ENCODE measurements at places on chromosomes 4 and X. TPM values are rescaled to one million over a fixed set of nuclear protein-coding genes. Genes with fewer than 3 reads are reported as not detected.

The PPP1R2C gene
- total RNA-seq: not detected

The CXorf65 gene
- total RNA-seq: not detected

The CXCL11 gene
- total RNA-seq: not detected

The DCAF12L2 gene
- total RNA-seq: 0.25 TPM

The FAM184B gene
- not detected for total RNA-seq

The XAGE2 gene
- not detected for total RNA-seq

The ARHGAP24 gene
- total RNA-seq: 42.0 TPM

The TEC gene
- total RNA-seq: 1.5 TPM

The ADH1A gene
- 1.3 TPM for total RNA-seq

The FATE1 gene
- total RNA-seq: not detected

DNA sequence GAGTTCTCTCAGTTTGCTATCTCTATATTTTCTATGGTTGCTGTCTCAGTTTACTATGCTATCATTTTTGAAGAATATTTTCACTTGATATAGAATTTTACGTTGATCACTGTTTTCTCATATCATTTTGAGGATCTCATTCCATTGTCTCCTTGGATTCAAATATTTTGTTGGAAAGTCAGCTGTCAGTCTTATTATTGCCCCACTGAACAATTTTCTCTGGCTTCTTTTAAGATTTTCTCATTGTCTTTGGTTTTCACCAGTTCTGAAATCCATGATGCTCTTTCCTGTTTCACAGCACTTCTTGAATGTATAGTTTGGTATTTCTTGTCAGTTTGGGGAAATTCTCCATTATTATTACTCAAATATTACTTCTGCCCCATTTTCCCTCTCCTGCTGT, 81.1 kb downstream of the ENPP6 start:
- no peak for DNase-seq

DNA sequence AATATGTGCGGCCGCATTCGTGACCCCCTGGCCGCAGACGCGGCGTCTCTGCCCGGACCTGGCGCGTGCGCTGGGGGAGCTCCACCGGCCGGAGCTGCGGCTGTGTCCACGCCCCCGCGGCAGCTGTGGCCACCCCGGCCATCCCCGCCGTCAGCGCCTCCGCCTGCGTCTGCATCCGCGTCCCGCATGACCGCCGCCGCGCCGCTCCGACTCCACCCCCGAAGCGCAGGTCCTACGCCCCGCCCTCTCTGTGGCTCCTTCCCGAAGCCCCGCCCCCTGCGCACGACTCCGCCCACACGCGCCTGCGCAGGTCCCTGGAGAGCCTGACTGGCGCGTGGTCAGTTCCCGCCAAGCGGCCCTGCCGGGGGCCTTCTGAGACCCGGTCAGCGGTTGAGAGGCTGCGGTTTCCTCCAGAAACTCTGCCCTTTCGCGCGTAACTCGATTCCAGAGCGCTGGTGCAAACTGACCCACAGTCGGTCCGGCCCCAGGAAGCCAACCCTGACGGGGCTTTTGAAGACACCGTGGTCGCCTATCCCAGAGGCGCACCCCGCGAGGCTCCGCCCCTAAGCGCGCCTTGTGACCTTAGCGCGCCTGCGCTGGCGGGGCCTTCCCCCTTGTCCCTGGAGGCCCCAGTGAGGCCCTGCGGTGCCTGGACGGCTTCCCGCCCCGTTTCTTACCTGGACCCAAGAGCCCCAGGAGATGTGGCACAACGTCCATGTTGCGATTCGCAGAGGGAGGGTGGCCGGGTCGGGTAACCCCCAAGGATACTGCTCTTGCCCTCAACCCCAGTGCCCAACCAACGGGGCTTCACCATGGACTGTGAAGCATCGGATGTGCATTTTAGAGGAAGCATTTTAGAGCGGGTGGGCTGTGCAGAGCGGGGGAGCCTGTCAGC, at the start of gene LAGE3:
Gene LAGE3, minus strand, starts transcription at position 554 of the 895 bp plus-strand sequence. Its CDS starts 366 bp downstream, at position 188.
- DNase-seq: peak; percentile 97

DNA sequence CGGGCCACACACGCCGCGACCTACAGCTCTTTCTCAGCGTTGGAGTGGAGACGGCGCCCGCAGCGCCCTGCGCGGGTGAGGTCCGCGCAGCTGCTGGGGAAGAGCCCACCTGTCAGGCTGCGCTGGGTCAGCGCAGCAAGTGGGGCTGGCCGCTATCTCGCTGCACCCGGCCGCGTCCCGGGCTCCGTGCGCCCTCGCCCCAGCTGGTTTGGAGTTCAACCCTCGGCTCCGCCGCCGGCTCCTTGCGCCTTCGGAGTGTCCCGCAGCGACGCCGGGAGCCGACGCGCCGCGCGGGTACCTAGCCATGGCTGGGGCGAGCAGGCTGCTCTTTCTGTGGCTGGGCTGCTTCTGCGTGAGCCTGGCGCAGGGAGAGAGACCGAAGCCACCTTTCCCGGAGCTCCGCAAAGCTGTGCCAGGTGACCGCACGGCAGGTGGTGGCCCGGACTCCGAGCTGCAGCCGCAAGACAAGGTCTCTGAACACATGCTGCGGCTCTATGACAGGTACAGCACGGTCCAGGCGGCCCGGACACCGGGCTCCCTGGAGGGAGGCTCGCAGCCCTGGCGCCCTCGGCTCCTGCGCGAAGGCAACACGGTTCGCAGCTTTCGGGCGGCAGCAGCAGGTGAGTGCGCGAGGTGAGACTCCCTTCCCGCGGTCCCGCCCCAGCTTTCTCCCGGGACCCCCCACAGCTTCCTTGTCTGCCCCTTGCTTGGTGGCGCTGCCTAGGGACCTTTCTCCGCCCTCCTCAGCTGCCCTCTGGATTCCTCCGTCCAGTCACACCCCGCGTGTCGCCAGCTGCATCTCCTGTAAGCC, 678 bp downstream of the BMP3 start:
- DNase-seq: peak; percentile 45

DNA sequence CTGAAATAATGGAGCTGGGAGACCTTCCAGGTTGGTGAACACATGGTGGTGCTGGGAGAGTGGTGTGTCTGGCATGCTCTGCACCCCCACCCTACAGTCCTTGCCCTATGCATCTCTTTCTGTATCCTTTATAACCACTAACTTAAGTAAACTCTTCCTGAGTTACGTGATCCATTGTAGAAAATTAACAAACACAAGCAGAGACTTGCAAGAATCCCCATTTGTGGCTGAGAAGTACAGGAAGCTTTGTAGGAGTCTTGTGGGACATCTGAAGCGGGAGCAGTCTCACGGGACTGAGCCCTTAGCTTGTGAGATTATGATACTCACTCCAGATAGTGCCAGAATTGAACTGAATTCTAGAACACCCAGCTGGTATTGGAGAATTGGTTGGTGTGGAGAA, 14.3 kb upstream of the FAM13A start:
- no peak for DNase-seq

DNA sequence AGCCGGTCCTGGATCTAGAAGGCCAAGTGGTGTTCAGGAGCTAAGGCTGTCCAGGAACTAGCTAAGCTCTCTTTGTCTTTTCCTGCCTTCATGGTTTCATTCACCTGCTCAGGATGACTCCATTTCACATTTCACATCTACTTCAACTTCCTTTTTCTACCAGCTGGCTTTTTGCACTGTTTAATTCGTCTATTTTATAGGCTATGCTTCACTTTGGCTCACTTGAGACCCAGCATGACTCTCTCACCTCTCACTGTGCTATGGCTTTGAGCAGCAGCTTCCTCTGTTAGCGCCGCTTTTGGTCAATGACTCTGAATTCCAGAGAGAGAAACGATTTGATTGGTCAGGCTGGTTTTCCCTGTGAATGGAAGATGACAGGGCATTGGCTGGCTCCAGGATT, 213.5 kb upstream of the CLNK start:
- no peak for DNase-seq

DNA sequence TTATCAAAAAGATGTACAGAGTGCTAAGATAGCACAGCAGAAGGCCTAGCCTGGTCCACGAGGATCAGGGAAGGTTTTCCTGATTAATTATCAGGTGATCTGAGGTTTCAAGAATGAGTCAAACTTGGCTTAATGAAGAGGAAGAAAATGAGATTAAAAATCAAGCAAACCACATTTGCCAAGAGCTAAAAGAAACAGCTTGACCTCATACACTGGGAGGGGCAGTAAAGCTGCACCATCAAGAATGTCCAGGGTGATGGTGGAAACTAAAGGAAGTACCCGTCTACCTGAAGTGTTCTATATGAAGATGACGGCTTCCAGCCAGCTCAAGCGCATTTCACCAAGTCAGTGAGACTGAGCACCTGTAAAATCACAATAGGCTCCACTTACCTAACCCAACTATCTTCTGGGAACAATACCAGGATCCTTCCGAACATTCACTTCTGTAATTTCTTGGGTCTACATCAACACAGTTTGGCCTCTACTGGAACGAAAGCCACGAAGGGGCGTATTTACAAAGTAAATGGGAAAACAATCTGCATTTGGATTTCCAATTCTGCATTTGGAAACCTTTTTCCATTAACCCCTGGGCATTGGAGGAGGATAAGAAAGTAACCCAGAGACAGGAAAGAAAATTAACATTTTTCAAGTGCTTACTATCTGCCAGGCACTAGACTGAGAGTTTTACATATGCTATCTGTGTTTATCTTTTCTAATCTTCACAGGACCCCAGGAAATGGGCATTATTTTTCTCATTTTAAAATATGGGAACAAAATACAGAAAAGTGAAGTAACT, 114.0 kb upstream of the DCLK2 start:
- no peak for DNase-seq

GRCh38 chr4:81913427-81913879, 441.7 kb upstream of the RASGEF1B start:
- peak; percentile 42 for DNase-seq

- peak; percentile 39 for DNase-seq
Measured at GRCh38 chr4:91127831-91128230, 1000.6 kb downstream of the CCSER1 start.

- DNase-seq: no peak
Measured at GRCh38 chr4:6898763-6899162, 10.9 kb upstream of the TBC1D14 start.

DNA sequence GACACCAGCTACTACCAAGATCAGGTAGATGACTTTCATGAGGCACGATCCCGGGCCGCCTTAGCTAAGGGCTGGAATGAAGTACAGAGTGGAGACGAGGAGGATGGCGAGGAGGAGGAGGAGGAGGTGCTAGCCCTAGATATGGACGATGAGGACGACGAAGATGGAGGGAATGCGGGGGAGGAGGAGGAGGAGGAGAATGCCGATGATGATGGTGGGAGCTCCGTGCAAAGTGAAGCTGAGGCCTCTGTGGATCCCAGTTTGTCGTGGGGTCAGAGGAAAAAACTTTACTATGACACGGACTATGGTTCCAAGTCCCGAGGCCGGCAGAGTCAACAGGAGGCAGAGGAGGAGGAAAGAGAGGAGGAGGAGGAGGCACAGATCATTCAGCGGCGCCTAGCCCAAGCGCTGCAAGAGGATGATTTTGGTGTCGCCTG, 481 bp downstream of the UTP3 start:
- DNase-seq: no peak

- peak; percentile 35 for DNase-seq
Measured at GRCh38 chr4:88706574-88706973, 8.9 kb upstream of the NAP1L5 start.

DNA sequence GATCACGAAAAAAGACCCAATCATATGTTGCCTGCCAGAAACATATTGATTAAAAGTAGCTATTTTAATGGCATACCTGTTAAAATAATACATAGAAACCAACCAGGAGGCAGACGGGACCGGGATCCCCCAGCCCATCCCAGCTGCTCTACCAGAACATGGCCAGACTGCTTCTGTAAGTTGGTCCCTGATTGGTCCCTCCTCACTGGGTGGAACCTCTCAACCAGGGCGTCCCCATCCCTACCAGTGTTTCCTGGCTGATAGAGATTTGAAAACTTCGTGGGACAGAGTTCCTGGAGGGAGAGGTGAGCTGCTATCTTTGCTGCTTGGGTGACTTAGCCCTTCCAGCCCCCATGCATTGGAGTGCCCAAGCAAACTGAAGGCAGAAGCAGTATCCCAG, 256.2 kb downstream of the TRAM1L1 start:
- DNase-seq: no peak

DNA sequence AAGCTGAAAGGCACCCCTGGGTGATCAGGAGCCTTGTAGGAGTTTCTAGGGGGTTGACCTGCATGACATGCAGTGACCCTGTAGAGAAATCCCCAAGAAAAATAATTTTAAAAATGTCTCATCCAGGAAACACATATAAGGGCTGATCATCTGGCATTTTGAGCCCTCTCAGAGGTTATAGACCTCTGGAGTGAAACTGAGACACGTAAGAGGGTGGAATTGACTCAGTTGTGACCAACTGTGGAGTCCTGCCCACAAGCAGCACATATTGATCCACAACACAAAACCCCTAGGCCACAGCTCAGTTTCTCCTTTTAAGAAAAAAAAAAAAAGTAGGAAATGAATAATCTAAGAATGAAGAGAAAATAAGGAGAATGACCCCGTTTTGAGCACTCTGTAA, 32.5 kb upstream of the MTMR8 start:
- DNase-seq: no peak

DNA sequence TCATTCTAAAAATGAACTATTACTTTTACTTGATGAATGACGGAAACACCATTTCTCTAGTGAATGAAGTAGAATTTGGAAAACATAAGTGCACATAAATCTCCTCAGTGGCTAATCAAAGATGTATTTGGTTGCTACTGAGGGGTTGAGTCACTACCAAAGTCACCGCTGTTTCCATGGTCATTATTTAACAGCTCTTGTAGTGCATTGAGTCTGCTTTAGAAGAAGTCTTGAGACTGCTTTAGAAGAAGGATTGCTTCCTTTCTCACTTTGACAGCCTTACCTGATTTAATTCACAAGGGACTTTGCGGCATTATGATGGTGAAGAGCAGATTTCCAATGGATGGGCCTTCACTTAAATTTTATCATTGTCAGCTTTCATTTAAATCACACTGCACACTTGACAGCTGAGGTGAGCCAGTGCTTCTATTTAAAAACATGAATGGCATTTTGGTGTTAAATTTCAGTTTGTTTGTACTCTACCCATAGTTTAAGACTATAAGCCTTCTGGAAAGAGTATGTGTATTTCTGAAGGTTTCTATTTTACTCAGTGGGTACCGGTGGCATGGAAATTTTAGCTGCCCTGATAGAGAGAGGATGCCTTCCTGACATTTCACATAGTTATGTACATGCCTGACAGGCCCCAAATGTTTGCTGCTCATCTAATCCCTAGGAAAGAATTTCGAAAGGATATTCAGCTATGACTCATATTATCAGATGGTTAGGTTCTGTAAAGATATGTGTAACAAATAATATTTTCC, 9.5 kb downstream of the ASB5 start:
- DNase-seq: no peak

DNA sequence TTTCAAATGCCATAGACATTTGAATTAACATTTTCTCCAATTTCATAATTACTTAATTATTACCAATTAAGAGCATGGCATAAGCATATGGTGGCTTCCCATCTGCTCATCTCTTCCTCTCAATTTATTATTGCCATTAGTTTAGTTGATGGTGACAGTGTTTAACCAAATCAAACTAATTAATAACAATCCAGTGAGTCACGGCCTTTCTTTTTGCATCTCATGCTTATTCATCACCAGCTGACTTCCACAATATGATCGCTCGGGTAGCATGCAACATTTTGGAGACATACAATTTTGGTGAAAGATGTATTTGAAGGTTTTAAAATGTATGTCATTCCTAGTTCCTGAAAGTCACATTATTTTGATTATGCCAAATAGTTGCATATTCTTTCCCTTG, 172.8 kb upstream of the TACR3 start:
- no peak for DNase-seq

Data from right cardiac atrium (tissue), 5 donors.